ENCODE measurements at places on chromosomes 13 and 19.
A peak's percentile ranks its signal among the peaks of the same experiment; 100 is the strongest.

DNA sequence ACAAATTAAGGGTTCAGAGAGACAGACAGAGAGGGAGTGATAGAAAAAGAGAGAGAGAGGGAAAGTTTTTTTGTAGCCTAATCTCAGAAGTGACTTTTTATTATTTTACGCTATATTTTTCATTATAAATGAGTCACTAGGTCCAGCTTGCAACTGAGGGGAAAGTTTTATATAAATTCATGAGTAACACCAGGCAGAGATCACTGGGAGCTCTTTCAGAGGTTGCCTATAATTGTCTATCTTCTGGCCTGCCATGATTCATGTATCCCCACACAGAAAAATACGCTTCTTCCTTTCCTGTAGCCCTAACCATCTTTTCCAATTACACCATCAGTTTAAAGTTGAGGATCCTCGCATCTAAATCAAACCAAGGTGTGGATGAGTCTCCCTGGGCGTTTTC is 467.9 kb downstream of the SLITRK1 start:
- DNase-seq: no peak

DNA sequence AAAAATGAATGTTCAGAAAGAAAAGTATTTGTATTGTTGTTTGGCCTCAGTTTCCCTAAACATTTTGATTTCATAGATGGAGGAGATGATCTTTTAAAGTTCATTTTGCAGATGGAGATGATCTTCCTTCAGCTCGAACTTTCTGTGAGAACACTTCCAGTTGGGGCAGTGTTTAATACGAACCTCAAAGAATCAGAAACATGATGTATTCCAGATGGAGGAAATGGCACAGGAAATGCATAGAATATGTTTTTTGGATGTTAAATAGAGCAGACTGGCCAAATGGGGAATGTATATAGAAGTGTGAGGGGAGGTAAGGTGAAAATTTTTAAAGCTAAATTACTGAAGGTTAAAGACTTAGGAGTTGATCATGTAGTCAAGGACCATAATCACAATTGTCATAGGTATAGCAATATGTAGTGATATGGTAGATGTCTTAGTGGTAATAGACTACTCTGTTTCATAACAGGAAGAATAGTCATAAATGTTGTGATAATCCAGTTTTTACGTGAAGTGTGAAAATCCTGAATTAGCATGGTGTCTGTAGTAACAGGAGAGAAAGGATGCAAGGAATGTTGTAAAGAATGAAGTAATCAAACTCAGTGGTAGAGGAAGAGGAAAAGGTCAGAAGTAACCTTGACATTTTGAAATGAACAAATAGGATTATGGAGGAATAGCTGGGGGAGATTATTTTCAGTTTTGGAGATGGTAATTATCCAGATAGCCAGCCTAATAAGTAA is 5.1 kb downstream of the RAP2A start:
- DNase-seq: no peak

- no peak for DNase-seq
These were observed 28.9 kb upstream of the CYSLTR2 start for GRCh38 chr13:48624858-48625257.

GRCh38 chr19:55471266-55471665 is 5.2 kb upstream of the ZNF628 start:
- no peak for DNase-seq

DNA sequence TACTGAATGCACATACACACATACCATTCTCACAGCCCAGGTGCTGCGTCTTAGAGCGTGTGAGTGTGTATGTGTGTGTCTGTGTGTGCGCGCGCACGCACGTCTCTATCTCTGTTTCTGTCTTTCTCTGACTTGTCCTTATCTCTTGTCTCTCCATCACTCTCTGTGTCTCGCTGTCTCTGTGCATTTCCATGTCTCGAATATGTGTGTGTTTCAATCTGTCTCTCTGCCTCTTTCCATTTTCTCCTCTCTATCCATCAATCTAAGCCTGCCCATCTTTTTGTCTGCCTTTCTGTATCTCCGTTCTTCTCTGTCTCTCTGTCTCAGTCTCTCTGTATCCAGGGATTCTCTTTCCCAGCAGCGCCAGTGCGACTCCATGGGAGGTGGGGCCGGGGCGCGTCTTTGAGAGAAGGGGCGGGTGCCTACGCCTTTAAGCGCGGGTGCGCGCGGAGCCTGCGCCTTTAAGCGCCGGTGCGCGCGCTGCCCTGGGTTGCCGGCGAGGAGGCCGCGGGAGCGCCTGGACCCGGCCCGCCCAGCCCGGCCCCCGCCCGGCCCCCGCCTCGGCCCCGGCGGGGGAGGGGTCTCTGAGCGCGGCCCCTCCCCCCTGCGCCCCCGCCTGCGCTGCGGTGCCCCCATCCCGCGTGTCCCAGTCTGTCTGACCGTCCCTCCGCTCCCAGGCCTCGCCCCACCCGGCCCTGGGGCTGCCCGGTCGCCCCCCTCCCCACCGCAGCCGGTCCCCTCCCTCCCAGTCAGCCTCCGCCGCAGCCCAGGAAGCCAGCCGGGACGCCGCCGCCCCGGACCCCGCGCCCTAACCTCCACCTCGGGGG is at the start of gene LRFN3:
Gene LRFN3 (plus strand): TSS at position 464 of the 827 bp plus-strand sequence. CDS start 3,052 bp downstream, outside the sequence.
- DNase-seq: peak; percentile 91

DNA sequence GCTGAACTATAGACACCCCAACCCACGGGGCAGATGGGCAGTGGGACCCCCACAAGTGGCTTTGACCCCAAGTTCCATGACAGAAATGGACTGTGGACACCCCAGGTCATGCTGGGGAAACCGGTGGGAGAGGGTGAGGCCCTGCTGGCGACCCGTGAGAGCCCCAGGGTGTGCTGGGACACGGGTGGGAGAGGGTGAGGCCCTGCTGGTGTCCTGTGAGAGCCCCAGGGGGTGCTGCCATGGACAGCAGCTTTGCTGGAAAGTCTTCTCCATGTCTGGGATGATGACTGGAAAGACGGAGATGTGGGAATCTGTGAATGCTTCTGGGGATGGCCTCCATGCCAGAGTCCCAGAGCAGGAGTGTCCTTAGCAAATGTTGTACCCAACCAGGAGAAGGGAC is 148.4 kb downstream of the URI1 start:
- DNase-seq: no peak

DNA sequence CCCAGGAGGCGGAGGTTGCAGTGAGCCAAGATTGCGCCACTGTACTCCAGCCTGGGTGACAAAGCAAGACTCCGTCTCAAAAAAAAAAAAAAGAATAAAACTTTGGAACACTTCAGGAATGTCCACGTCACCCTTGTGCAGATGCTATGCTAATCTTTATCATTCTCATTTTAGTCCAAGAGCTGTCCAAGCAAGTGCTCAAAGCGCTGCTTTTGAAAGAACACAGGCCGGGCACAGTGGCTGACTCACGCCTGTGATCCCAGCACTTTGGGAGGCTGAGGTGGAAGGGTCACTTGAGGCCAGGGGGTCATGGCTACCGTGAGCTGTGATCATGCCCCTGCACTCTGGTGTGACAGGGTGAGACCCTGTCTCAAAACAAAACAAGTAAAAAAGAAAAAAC is 11.1 kb upstream of the UQCR11 start:
- no peak for DNase-seq

DNA sequence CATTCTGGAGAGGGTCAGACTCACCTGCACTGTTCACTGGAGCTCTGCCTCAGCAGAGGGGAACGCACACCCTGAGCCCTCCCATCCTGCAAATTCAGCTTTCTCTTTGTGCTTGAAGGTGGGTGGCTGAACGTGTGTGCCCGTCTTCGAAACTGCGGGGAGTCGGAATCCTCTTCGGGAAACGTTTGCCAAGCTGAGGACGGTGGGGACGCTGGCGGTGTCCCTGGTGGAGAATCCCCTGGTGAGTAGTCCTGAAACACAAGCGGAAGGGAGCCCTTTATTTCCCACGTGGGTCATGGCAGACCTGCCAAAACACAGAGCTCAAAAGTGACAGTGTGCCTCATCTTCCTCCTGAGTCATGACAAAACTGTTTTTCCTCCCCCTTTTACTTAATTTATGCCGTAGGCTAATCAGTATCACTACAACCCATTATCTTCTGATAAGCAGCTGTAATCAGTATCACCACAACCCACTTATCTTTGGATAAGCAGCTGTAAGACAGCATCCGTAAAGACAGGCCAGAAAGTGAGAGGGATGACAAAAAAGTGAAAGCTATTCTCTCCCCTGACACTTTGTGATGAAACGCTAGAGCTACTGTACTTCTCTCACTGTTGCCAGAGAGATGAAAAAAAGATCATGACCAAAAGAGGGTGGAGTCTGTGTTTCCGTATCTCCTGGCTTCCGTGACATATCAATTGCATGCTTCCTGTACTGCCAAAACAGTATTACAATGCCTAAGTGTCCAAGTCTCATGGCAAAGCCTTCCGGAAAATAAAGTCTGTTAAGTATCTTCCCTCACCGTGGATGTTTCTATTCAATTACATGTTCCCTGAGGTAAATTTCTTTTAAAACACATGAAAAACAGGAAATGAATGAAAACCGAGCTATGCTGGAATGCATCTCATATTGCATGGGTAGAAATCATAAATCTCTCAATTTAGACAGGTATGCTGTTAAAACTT is 155.5 kb downstream of the TBC1D4 start:
- no peak for DNase-seq

GRCh38 chr19:10433131-10433536 is 12.8 kb downstream of the PDE4A start:
- DNase-seq: no peak

DNA sequence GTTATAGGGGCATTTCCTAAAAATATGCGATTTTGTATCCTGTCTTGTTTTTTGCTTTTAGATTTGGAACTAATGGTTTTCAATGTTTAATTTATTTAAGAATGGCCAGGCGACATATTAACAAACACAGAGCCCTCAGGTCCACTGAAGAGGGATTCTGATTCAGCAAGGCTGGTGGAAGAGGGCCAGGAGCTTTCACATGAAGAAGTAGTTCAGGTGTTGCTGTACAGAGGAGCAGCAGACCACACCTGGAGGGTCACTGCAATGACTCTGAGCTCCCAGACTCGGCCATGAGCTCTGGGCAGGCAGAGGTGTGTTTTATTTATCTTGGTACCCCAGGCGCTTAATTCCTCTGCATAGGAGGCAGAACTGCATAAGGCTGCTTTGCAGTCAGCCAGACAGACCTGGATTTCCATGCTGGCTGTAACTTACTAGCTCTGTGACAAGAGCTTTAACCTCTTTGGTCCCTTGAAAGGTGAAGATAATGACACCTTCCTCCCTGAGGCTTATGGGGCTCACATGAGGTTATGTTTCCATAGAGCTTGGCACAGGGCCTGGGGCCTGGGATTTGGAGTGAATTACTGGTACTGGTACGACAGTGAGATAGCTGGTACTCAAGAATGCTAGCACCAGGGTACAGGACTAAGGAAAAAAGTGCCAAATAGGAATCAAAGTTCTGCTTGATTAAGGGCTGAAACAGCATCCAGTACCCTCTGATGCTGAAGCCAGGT is 184.7 kb downstream of the OXGR1 start:
- no peak for DNase-seq

GRCh38 chr13:30700364-30700763 is 35.0 kb upstream of the ALOX5AP start:
- DNase-seq: no peak

GRCh38 chr19:33226550-33227241 is 1.0 kb upstream of the SLC7A10 start:
- peak; percentile 89 for DNase-seq

GRCh38 chr13:93774506-93774905 is 547.9 kb downstream of the GPC6 start:
- DNase-seq: no peak

DNA sequence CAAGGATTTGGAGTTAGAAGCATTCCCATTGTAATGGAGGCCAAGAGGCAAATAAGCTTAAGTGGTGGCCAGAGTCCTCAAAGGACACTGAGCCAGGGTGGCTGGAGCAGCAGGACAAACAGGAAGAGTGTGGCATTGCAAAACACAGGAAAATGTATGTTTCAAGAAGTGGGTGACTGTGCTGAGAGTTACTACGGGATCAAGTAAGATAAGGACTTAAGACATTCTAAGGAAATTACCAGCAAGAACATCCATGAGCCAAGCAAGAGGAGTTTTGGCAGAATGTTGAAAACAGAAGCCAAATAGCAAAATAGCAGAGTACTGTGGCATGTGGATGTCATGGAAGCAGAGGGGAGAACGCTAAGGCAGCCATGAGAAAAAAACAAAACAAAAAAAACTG is 104.2 kb downstream of the RAP2A start:
- DNase-seq: no peak

GRCh38 chr13:75963302-75963701 is 327.2 kb downstream of the LMO7 start:
- no peak for DNase-seq

DNA sequence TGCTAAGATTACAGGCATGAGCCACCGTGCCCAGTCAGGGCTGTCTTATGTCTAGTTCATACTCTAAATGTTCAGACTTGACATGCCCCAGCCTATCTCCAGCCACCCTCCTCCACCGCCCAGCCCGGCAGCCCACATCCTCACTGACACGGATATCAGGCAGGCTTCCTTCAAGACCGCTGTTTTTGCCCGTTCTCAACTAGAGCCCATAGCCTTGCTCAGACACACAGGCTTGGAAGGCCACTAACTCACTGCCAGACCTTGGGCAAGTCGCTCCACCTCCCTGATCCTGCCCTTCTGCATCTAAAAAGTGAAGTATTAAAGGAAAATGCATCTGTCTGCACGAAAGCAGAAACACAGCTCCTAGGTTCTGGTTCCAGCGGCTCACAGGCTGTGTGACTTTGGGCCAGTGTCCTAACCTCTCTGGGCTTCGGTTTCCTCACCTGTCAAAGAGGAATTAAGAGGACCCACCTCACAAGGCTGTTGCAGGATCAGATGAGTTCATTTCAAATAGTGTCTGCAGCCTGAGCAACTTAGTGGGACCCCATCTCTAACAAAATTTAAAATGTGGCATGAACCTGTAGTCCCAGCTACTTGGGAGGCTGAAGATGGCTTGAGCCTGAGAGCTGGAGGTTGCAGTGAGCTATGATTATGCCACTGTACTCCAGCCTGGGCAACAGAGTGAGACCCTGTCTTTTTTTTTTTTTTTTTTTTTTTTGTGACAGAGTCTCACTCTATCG is 14.5 kb upstream of the CERS4 start:
- no peak for DNase-seq

DNA sequence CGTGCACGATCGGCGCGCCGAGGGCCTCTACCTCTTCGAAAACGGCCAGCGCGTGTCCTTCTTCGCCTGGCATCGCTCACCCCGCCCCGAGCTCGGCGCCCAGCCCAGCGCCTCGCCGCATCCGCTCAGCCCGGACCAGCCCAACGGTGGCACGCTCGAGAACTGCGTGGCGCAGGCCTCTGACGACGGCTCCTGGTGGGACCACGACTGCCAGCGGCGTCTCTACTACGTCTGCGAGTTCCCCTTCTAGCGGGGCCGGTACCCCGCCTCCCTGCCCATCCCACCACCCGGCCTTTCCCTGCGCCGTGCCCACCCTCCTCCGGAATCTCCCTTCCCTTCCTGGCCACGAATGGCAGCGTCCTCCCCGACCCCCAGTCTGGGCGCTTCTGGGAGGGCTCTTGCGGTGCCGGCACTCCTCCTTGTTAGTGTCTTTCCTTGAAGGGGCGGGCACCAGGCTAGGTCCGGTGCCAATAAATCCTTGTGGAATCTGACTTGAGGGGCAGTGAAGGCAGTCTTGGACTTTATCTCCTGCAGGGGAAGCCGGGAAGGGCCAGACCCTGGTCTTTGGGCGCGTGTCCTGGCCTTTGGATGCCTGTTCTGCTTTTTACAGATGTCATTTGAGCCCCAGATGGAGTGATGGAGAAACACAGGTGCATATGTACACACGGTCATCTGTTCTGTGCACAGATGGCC is 2.2 kb downstream of the CLEC11A start:
- no peak for DNase-seq
